ENCODE measurements at places on chromosomes 11 and 22.

- DNase-seq = no peak
Measured at GRCh38 chr11:119436711-119437110, 13.7 kb upstream of the THY1 start.

GRCh38 chr11:120467627-120468026 is 43.9 kb upstream of the GRIK4 start:
- DNase-seq = no peak

DNA sequence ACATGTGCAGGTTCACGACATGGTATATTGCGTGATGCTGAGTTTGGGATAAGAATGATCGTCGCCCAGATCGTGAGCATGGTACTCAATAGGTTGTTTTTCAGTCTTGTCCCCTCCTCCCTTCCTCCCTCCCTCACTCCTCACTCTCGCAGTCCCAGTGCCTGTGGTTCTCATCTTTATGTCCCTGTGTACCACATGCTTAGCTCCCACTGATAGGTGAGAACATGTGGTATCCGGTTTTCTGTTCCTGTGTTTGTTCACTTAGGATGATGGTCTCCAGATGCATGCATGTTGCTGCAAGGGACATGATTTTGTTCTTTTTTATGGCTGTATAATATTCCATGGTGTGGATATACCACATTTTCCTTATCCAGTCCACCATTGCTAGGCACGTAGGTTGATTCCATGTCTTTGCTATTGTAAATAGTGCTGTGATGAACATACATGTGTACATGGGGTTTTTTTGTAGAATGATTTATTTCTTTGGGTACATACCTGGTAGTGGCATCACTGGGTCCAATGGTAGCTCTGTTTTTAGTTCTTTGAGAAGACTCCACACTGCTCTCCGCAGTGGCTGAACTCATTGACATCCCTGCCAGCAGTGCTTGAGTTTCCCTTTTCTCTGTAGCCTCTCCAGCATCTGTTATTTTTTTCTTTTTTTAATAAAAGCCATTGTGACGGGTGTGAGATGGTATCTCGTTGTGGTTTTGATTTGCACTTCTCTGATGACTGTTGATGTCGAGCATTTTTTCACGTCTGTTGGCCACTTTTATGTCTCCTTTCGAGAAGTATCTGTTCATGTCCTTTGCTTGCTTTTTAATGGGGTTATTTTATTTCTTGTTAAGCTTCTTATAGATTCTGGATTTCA is 16.4 kb downstream of the ZBED4 start:
- DNase-seq = no peak

DNA sequence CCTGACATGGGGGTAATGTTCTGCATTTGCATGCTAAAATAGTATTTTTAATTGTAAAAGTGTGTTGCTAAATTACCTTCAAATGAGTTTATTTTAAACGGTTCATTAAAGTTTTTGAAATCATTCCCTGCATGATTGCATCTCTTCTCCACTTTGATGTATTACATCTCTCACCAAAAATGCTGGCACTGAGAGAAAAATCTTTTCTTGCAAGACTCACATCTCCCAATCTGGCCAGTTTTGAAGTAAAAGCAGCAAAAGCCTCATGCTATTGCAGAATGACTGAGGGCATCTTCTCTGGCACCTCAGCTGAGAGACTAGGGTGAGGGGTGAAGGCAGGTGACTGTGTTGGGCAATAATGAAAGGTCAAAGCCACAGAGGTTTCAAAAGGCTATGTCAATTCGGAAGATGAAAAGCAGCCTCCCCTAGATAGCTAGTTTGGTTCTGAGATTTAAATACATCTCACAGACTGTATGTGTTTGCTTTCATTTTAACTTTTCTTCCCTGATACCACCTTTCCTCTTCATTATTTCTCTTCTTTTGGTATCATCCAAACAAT is 292.2 kb upstream of the RAG2 start:
- no peak for DNase-seq

All from NCI-H748 treated with DMSO at 0.1 percent for 48 hours (cell line).